Regular cardiac myocyte (primary cell): ENCODE measurements at places on chromosomes 7 and 10. TPM values are rescaled to one million over a fixed set of nuclear protein-coding genes. Genes with fewer than 3 reads are reported as not detected.

Gene LOXL4
- 46.8 and 192 TPM in 2 replicates for total RNA-seq

Gene AKR1C2
- 11.0 and 73.6 TPM in 2 replicates for total RNA-seq

Gene CABCOCO1
- total RNA-seq = 0.28 TPM in 1 of 2 replicates, not detected in the other

Gene SPDYE8
- not detected in 2 replicates for total RNA-seq

Gene ZNF365
- total RNA-seq = 3.3 and 6.2 TPM in 2 replicates

Gene LLCFC1
- not detected in 2 replicates for total RNA-seq

Gene MRPL43
- 44.8 and 63.8 TPM in 2 replicates for total RNA-seq

Gene AOC1
- not detected in 2 replicates for total RNA-seq

Gene CALY
- total RNA-seq = not detected in 2 replicates

Gene ARHGEF35
- 0.85 and 1.5 TPM in 2 replicates for total RNA-seq

Gene COL17A1
- 0.56 and 1.2 TPM in 2 replicates for total RNA-seq

Gene SUN3
- not detected in 2 replicates for total RNA-seq

Gene PIK3AP1
- 0.85 TPM in 1 of 2 replicates, not detected in the other for total RNA-seq

Gene NSUN5
- total RNA-seq = 13.2 and 21.3 TPM in 2 replicates

Gene CHAT
- total RNA-seq = not detected in 2 replicates

Gene CALHM1
- not detected in 2 replicates for total RNA-seq

Gene HBP1
- total RNA-seq = 64.6 and 172 TPM in 2 replicates

Gene CFAP70
- total RNA-seq = 0.38 and 2.3 TPM in 2 replicates

Gene IDI2
- 0.28 TPM in 1 of 2 replicates, not detected in the other for total RNA-seq

Gene GSDME
- total RNA-seq = 50.2 and 60.3 TPM in 2 replicates

Gene EVX1
- total RNA-seq = not detected in 2 replicates

Gene HPS1
- 18.8 and 22.6 TPM in 2 replicates for total RNA-seq

Gene ZNF92
- 5.9 and 9.2 TPM in 2 replicates for total RNA-seq

Gene RBP3
- total RNA-seq = not detected in 2 replicates

Gene BMPER
- total RNA-seq = 39.5 and 43.1 TPM in 2 replicates

Gene TRPV5
- total RNA-seq = not detected in 2 replicates

Gene XRCC2
- 1.1 and 6.9 TPM in 2 replicates for total RNA-seq

Gene PIK3CG
- total RNA-seq = 0.19 and 1.1 TPM in 2 replicates

Gene KLHDC10
- total RNA-seq = 27.3 and 27.4 TPM in 2 replicates

Gene STAG3
- 1.1 and 4.8 TPM in 2 replicates for total RNA-seq

Gene CRPPA
- 2.0 and 2.5 TPM in 2 replicates for total RNA-seq

Gene CAV1
- total RNA-seq = 549 and 668 TPM in 2 replicates
